ENCODE measurements at places on chromosomes 13 and 19. TPM values are rescaled to one million over a fixed set of nuclear protein-coding genes. Genes with fewer than 3 reads are reported as not detected.

ZNF85 gene
- total RNA-seq: 25.0 TPM

FUT6 gene
- total RNA-seq: not detected

PSG3 gene
- total RNA-seq: not detected

ZNF180 gene
- 12.9 TPM for total RNA-seq

KDELR1 gene
- total RNA-seq: 231 TPM

HOMER3 gene
- total RNA-seq: 23.1 TPM

SAMD1 gene
- total RNA-seq: 79.7 TPM

CERS1 gene
- total RNA-seq: 25.5 TPM

CKM gene
- 5.2 TPM for total RNA-seq

FAM216B gene
- total RNA-seq: not detected

AKT2 gene
- 190 TPM for total RNA-seq

SPIB gene
- total RNA-seq: 0.11 TPM

RNF225 gene
- 0.38 TPM for total RNA-seq

Data from endodermal cell (in vitro differentiated cells).